Choroid plexus epithelial cell (primary cell): ENCODE measurements at places on chromosomes 5 and 9.

DNA sequence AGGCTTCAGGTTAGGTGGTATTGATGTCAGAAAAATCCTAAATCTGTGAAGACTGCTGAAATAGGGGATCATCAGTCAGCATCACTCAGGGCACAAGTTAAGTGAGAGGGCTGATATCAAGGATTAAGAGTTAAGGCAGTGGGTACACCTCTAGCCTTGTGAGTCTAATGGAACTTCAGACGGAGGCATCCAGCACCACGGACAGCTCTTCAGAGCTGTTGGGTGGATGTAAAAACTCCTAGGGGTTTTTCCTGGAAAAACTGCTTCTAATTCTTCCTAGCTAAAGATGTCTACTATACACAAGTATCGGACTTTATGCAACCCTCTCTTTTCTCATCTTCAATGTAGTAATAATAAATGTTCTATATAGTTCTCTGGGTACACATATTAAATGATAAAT is 165.9 kb downstream of the SH3GL2 start:
- DNase-seq: peak; percentile 18

- no peak for DNase-seq
Measured at GRCh38 chr5:107342371-107342770, 328.4 kb downstream of the EFNA5 start.

DNA sequence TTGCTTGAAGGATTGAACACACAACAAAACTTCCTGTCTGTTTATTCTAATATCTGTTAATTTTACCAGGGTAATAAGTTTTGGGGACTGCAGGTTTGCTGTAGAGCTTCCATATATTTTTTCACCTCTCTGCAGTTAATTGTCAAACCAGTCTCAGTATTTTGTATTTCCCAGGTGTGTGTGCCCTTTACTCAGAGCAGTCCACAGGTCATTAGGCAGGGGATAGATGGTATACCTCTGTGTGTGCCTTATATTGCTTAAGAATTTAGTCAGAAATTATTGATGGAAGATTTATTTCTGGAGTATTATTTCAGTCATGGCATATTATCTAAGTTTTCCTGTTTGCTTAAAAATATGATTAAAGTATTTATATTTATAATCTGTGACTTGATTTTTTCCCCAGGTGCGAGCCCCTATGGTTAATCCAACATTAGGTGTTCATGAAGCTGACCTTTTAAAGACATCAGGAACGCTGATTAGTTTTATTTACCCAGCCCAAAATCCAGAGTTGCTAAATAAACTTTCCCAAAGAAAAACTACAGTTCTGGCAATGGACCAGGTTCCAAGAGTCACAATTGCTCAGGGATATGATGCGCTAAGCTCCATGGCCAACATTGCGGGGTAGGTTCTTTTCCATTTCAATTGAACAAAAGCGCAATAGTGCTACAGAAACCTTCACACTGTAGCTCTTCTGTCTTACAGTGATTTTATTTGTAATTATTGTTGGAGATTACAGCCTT is 12.6 kb downstream of the NNT start:
- no peak for DNase-seq

DNA sequence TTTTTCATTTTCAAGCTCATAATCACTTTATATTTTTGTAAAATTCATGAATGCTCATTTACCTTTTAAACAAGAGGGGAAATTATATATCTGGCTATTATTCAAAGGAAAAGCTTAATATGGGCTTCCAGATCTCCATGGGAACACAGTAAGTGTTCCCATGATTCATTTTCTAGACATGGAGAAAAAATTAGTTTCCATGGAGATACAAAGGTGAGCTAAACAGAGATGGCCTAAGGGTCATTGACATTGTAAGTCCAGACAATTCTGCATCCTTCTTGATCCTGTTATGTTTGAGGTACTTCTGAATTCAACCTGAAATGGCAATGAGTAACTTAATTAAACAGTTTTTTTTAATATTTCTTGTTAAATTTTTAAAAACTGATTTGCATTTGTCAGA is 341.4 kb upstream of the PRR16 start:
- peak; percentile 58 for DNase-seq

DNA sequence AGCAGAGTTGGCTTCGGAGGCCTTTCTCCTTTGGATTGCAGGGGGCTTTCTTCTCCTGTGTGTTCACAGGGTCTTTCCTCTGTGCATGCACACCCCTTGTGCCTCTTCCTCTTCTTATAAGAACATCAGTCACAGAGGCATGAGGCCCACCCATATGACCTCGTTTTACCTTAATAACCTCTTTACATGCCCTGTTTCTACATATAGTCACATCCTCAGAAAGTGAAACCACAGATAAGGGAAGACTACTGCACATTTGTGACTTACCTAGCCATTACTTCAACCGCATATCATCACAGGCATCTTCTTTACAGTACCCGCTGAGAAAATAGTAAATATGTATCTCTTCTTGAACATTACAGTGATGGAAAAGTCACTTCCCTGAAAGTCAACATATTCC is 204.9 kb upstream of the TARS1 start:
- no peak for DNase-seq

DNA sequence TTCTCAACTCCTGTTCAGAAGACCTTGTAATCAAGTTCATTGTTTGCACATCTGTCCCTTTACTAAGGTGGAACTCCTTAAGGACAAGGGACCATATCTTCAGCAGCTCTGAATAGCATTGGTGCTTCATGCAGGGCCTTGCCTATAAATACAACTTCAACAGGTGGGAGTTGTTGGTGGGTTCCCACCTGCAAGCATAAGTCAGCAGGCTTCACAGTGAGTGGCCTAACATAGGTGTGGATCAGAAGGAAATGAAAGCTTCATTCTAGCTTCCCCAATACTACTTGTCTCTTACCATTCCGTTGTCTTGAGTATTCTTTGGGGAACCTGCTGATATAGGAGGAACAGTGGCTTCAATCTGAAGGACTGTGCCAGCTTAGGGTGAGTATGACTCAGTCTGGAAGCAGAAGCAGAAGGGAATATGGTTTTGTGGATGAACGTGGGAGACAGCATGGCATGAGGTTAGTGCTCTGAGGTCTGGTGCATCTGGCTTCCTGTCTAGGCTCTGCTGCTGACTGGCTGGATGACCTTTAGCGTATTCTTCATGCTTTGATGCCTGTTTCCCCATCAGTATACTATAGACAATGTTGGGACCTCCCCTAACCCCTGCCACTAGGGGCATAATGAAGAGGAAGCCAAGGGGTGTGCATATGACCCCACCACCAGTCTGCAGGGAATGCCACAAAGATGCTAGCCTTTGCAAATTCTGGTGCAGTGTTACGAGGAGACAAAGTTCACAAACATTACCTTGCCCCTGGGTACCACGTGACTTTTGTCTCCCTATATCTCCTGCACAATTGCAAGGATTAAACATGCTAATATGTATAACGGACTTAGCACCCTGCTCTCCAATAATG is 192.3 kb downstream of the PALM2AKAP2 start:
- DNase-seq: no peak

DNA sequence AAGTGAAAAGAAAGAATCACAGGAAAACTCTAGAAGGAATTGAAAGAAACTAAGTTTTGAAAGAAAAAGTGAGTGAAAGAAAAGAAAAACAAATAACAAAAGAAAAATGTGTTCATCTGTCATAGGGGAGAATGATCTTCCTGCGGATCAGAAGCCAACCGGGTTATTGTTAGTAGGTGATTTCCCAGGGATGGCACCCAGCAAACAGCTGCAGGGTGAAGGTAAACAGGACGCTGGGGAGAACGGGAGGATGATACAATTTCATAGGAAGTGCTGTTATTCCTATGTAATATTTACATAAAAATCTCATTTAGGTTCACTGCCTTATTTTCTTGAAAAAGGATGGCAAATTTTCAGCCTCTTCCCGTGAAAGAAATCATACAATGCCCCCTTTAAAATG is 72.4 kb upstream of the LHFPL2 start:
- no peak for DNase-seq

- no peak for DNase-seq
Measured at GRCh38 chr5:22504411-22504810, 348.7 kb downstream of the CDH12 start.

- peak; percentile 92 for DNase-seq
Measured at GRCh38 chr5:175517824-175518450, 39.6 kb downstream of the SFXN1 start.

GRCh38 chr9:82209797-82210470 is 221.4 kb downstream of the SPATA31D1 start:
- DNase-seq: no peak

- DNase-seq: no peak
Measured at GRCh38 chr5:80220245-80220897, 35.5 kb downstream of the SERINC5 start.

DNA sequence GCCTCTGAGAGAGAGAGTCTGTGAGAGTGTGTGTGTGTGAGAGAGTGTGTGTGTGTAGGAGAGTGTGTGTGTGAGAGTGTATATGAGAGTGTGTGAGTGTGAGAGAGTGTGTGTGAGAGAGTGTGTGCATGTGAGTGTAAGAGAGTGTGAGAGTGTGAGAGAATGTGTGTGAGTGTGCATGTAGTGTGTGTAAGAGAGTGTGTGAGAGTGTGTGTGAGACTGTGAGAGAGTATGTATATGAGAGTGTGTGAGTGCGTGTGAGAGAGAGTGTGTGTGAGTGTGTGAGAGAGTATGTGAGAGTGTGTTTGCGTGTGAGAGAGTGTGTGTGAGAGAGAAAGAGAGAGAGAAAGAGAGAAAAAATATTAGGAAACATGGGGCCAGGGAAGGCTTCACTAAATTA is 588.3 kb upstream of the SGCD start:
- DNase-seq: no peak

DNA sequence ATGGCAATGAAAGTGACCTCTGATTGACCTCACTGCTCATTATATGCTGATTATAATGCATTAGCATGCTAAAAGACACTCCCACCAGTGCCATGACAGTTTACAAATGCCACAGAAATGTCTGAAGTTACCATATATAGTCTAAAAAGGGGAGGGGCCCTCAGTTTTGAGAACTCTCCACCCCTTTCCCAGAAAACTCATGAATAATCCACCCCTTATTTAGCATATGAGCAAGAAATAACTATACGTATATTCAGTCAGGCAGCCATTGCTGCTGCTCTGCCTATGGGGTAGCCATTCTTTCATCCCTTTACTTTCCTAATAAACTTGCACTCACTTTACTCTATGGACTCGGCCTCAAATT is 163.1 kb downstream of the ESM1 start:
- DNase-seq: no peak

DNA sequence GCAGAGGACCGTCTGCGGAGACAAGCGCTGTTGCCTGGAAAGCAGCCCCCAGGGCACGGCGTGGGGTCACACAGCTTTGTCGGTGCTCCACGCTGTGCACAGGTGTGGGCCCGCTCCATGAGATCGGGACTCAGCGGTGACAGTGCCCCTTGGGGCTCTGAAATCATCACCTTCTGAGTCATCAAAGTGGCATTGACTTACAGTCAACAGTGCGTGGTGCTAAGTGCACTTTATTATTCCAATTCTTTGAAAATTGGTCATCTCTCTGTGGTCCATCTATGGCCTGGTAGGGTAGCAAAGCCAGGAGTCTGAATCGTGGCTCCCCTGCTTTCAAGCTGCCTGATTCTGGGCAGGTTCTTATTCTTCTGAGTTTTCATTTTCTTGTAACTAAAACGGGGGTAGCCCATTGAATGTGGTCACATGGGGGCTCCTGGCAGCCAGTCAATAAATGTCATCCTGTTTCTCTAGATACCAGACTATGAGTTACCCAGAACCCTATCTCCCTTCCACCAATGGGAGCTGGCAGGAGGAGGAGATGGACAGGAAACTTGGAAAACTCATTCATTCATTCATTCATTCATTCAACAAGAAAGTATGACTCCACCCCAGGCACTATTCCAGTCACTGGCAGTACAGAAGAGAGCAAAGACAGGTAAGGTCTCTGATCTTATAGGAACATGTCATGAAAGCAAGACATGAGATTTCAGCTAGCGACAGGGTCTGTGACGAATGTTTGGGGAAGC is 20.3 kb upstream of the UNC5A start:
- DNase-seq: no peak

- DNase-seq: peak; percentile 33
Measured at GRCh38 chr9:134871697-134872340, 8.8 kb upstream of the FCN2 start.

GRCh38 chr5:2134543-2135292 is 252.0 kb upstream of the IRX4 start:
- DNase-seq: peak; percentile 62

GRCh38 chr9:120775859-120776258 is 17.4 kb downstream of the FBXW2 start:
- DNase-seq: no peak

DNA sequence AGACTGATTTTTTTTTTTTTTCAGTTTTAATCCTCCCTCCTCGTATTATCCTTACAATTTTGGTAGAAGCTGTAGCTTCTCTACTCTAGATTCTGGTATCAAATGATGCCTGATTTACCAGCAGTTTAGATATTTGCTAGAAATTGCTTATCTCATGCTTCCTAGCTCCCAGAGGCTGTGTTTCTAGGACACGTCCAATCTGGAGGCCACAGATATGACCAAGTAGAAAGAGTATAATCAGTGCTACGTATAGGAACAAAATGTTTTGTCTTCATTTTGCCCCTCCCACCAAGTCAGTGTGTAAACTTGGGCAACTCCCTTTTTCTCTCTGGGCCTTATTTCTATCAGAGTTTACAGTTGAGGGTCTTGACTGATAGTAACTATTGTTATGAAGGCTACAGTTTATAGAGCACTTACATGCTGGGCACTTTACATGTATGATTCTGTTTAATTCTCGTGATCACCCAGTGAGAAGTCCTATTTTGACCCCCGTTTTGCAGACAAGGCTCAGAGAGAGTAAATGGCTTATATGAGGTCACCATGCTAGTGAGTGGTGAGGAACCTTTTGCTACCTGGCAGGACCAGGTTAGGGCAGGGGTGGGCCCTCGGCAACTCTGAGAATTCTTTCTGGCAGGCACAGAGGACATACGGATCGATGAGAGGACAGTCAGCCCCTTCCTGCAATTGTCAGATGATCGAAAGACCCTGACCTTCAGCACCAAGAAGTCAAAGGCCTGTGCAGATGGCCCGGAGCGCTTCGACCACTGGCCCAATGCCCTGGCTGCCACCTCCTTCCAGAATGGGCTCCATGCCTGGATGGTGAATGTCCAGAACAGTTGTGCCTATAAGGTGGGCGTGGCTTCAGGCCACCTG is 7.6 kb downstream of the HDHD3 start:
- DNase-seq: no peak

GRCh38 chr9:34370335-34370969 is 6.2 kb downstream of the MYORG start:
- DNase-seq: no peak

- peak; percentile 3 for DNase-seq
Measured at GRCh38 chr5:175887463-175887862, 16.1 kb downstream of the CPLX2 start.
